ENCODE measurements at places on chromosomes 16 and 17.

- DNase-seq = no peak
Measured at GRCh38 chr16:58020628-58021521, 4.7 kb upstream of the MMP15 start.

GRCh38 chr17:63497708-63498483 lies 21.0 kb downstream of the ACE start:
- DNase-seq = no peak

GRCh38 chr17:82339634-82340580 lies 6.3 kb upstream of the SECTM1 start:
- no peak for DNase-seq

DNA sequence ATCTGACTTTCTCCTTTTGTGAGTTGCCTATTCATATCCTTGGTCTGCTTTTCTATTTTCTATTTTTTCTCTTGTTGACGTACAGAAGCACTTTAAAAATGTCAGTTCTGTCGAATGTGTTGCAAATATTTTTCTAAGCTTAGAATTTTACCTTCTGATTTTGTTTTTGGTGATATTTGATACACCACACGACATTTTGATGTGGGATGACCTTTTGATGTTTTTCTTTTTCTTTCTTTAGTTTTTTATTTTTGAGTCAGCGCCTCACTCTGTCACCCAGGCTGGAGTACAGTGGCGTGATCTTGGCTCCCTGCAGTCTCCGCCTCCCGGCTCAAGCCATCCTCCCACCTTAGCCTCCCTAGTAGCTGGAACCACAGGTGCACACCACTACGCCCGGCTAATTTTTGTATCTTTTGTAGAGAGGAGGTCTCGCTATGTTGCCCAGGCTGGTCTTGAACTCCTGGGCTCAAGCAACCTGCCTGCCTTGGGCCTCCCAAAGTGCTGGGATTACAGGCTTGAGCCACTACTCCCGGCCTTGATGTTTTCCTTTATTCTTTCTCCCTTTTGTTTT lies 39.6 kb downstream of the WSB1 start:
- DNase-seq = no peak

GRCh38 chr16:7350806-7351205 lies 18.2 kb downstream of the RBFOX1 start:
- no peak for DNase-seq

GRCh38 chr17:55386796-55387332 lies 34.8 kb downstream of the MMD start:
- DNase-seq = no peak

GRCh38 chr17:47192554-47192953 lies 3.5 kb upstream of the CDC27 start:
- DNase-seq = no peak

- DNase-seq = peak; percentile 63
Measured at GRCh38 chr17:38742411-38743308, 5.5 kb downstream of the PCGF2 start.

DNA sequence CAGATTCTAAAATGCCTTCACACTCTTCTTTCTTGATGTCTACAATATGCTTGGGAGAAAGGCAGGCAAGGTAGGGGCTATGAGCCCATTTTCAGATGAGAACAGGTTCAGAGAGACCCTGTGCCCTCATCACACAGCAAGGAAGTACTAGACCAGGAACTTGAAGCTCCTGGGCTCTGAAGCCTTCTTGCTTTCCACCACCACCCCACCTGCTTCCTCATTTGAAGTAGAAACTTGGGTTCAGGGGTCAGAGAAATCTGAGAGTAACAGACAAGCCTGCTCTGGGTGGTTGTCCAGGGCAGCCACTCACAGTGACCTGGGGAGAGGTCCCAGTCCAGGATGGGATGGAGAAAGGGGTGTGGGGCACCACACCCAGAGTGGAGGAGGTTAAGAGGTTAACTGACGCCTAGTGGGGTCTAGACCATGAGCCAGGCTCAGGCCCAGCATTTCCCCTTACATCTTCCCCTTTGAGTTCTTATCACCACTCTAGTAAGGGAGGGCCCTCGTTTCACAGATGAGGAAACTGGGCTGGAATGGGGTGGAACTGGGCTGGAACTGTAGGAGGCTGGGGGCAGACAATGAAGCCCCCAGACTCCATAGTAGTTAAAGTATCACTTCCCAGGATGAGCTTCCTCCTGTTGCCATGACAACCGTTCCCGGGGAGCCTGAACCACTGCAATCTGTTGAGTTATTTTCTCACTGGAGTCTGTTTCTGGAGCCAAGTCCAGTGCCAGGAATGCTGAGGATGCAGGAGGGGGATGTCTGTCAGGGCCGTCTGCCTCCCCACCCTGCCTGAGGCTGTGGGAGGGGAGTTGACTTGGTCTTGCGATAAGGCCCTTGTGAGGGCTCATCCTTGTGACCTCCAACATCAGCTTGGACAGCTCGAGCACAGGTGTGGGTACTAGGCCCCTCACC lies 16.2 kb upstream of the PHF12 start:
- no peak for DNase-seq

Measured in BJ (cell line).